ENCODE measurements at places on chromosomes 1 and 21.

DNA sequence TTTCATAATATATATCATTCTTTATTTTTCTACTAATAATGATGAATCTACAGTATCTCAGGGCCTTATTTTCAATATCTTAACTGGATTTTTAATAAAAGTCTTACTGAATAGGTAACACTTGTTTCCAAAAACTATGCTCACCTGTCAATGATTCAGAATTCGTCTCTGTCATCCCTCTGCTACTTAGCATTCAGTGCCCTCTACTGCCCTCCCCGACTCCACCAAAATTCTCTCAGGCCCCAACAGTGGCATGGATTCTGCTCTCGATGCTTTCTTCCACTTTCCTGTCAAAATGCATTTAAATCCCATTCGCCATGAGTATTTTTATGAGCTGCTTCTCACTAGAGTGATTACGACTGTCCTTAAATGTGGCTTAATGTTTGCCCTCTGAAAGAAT lies 10.5 kb upstream of the BACH1 start:
- no peak overlapping the region for H3K4me3 ChIP-seq
- peaks cover 10% of the 10 kb centered on the region for H3K4me1 ChIP-seq
- H3K36me3 ChIP-seq: no peaks in the 10 kb centered on the region
- H3K27ac ChIP-seq: no peak overlapping the region

DNA sequence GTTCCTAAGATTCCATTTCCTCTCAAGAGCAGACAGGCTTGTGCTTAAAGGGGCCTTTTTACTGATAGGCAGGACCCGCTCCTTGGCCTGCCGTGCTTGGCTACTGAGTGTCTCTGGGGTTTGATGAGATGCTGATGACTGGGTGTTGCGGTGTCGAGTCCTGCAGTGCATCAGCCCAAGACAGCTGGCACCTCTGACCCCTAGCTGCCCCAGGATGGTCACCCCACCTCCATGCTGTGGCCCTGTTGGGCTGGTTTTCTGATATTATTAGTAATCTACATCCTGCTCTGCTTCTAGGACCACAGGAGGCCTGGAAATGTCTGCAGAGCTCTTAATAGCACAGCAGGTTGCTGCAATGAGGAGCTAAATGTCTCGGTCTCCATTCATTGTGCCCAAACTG lies 28.7 kb downstream of the LRRC71 start:
- no peaks in the 10 kb centered on the region for H3K36me3 ChIP-seq
- H3K27me3 ChIP-seq: no peaks in the 10 kb centered on the region
- H3K4me1 ChIP-seq: no peaks in the 10 kb centered on the region
- no peak overlapping the region for H3K4me3 ChIP-seq
- no peak for DNase-seq

GRCh38 chr21:46193829-46194373 lies 9.6 kb upstream of the SPATC1L start:
- no peak overlapping the region for H3K4me3 ChIP-seq
- peaks cover 6% of the 10 kb centered on the region for H3K4me1 ChIP-seq
- no peak overlapping the region for H3K27ac ChIP-seq
- peaks cover 6% of the 10 kb centered on the region for H3K36me3 ChIP-seq
- DNase-seq: no peak

- no peak overlapping the region for H3K4me3 ChIP-seq
- 0 out of 2 replicates have a peak, but pooled peaks cover 3% of the 10 kb centered on the region for H3K4me1 ChIP-seq
- no peak for DNase-seq
- H3K27ac ChIP-seq: no peak overlapping the region
- H3K27me3 ChIP-seq: peaks cover 1% of the 10 kb centered on the region
- H3K36me3 ChIP-seq: no peaks in the 10 kb centered on the region
These were observed 21.1 kb upstream of the CDK18 start for GRCh38 chr1:205483372-205483771.

- H3K27me3 ChIP-seq: no peaks in the 10 kb centered on the region
- peaks cover 50% of the 10 kb centered on the region for H3K4me1 ChIP-seq
- no peak overlapping the region for H3K4me3 ChIP-seq
- no peak for DNase-seq
These were observed 82.3 kb downstream of the TBX19 start for GRCh38 chr1:168362991-168363390.

DNA sequence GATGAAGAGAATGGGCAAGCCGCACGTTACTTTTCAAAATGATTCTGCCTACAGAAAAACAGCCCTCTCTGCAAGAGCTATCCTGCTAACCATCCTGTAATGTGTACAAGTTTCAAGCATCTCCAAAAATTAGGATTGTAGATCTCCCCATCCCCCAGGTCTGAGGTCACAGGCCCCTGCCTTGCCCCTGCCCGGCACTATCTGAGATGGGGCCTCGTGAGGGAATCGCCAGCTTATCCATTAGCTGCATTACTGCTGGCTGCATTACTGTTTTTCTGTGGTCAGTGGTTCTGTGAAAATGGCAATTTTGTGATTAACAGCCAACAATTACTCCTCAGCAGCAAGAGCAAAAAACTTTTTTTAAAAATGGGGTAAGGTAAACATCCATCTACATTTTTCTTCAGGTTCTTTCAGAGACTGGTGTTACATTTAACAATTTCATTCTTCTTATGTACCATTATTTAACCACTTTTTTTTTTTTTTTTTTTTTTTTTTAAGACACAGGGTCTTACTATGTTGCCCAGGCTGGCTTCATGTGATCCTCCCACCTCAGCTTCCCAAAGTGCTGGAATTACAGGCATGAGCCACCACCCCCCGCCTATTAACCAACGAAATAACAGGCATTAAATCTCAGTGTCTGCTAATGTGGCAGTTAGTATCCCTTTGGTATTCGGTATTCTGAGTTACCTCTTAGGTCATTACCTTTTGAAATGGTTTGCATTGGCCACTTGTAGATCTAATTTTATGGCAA lies 83.8 kb downstream of the MRPL37 start:
- H3K4me3 ChIP-seq: no peak overlapping the region
- H3K36me3 ChIP-seq: no peaks in the 10 kb centered on the region
- no peak overlapping the region for H3K27ac ChIP-seq
- DNase-seq: no peak

GRCh38 chr1:60878323-60878722 lies 204.0 kb upstream of the NFIA start:
- H3K27ac ChIP-seq: no peak overlapping the region
- H3K4me1 ChIP-seq: no peaks in the 10 kb centered on the region
- DNase-seq: no peak
- no peaks in the 10 kb centered on the region for H3K27me3 ChIP-seq
- no peaks in the 10 kb centered on the region for H3K36me3 ChIP-seq
- H3K4me3 ChIP-seq: no peak overlapping the region

DNA sequence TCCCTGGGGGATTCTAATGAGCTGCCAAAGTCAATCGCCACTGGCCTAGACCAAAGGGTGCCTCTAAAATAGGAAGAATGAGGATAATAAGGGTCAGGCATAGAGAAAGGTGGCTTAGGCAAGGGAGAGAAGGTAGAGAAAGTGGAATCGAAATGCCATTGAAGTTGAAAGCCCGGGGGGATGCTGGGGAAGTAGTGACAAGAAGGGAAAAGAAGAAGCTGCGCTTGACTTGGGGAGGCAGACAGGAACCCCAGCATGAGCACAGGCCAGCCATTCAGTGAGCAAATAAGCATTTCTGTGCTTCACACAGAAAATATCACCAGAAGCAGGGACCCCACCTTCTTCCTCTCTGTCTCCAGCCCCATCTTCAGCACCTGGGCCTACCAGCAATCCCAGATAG lies 1.5 kb downstream of the CD2 start:
- no peak overlapping the region for H3K27ac ChIP-seq
- no peak for DNase-seq
- no peak overlapping the region for H3K4me3 ChIP-seq
- no peaks in the 10 kb centered on the region for H3K27me3 ChIP-seq

GRCh38 chr1:11071463-11072215 lies 11.8 kb upstream of the SRM start:
- no peaks in the 10 kb centered on the region for H3K27me3 ChIP-seq
- DNase-seq: no peak
- no peak overlapping the region for H3K27ac ChIP-seq
- H3K4me1 ChIP-seq: no peaks in the 10 kb centered on the region
- peaks cover 3% of the 10 kb centered on the region for H3K36me3 ChIP-seq
